ENCODE measurements at places on chromosomes 1 and 21. TPM values are rescaled to one million over a fixed set of nuclear protein-coding genes. Genes with fewer than 3 reads are reported as not detected.
A peak's percentile ranks its signal among the peaks of the same experiment; 100 is the strongest.

- no peaks in the 10 kb centered on the region for H3K36me3 ChIP-seq
- H3K4me1 ChIP-seq: no peaks in the 10 kb centered on the region
- peak; percentile 28 for DNase-seq
- no peak overlapping the region for H3K4me3 ChIP-seq
- H3K27ac ChIP-seq: no peak overlapping the region
- H3K27me3 ChIP-seq: no peaks in the 10 kb centered on the region
These were observed 272.5 kb downstream of the RRAGC start for GRCh38 chr1:38586993-38587646.

- no peaks in the 10 kb centered on the region for H3K27me3 ChIP-seq
- no peak for DNase-seq
- H3K4me3 ChIP-seq: no peak overlapping the region
These were observed 45.6 kb downstream of the ENAH start for GRCh38 chr1:225607355-225607754.

GRCh38 chr1:197081117-197081753, 14.2 kb upstream of the F13B start:
- no peak overlapping the region for H3K4me3 ChIP-seq
- peaks cover 42% of the 10 kb centered on the region for H3K36me3 ChIP-seq
- H3K4me1 ChIP-seq: no peaks in the 10 kb centered on the region
- no peak overlapping the region for H3K27ac ChIP-seq
- H3K27me3 ChIP-seq: no peaks in the 10 kb centered on the region

DNA sequence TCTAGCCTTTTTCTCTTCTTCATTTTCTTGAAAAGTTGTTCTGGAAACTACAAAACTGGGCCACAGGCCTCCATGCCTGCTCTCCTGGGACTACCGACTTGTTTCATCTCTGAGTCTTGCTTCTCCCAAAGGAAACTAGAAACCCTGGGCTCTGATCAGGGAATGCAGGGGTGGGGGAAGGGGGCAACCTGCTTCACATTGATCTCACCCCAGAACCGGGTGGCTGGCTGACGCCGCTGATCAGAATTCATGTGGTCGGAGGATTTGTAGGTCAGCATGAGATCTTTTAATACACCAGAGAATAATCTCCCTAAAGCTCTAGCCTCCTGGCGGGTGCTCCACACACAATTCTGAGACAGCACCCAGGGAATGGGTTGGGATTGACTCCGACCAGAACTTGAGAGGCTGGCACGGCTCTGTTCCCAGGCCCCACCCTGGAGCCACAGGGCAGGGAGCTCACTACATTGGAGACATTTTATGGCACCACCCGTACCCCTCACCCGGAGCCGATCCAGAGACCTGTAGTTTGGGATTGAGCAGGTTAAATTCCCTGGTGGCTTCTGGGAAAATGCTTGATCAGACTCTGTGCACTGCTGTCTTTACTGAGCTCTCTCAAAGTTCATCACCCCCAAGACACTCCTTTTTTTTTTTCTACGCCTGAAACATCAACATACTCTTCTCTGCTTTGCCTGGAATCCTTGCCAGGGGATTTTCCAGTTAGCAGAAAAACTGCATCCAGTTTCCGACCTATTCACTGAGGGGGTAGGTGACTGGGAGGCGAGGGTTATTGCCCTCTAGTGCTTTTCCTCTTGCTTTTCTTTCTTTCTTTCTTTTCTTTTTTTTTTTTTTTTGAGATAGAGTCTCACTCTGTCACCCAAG, 12.2 kb upstream of the ARHGEF10L start:
- no peak for DNase-seq
- peaks cover 3% of the 10 kb centered on the region for H3K4me1 ChIP-seq
- H3K36me3 ChIP-seq: no peaks in the 10 kb centered on the region
- no peaks in the 10 kb centered on the region for H3K27me3 ChIP-seq

DNA sequence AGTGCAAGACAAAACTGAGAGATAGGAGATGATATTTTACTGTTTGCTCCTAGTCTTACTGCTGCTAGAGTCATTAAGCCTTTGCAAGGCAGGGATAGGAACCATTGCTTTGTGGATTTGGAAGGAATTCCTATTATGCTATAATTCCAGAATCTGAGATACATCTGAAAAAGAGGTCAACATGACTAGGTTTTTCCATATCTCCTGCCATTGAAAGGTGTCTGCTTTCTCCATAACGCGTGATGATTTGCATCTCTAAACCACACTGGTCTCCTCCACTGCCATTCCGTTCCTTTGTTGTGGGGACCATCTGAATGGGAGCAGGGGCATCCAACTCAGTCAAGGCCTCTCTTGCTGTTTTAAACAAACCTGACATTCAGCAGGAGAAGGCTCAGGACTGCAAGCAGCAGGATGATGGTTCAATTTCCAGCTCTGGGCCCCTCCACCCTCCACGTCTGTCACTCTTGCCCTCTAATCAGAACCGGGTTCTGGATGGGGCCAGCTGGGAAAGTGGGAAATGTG, 45.2 kb downstream of the PLPP3 start:
- H3K4me3 ChIP-seq: no peak overlapping the region
- peaks cover 8% of the 10 kb centered on the region for H3K36me3 ChIP-seq
- H3K27ac ChIP-seq: peak overlapping the region; percentile 60
- no peak for DNase-seq
- no peaks in the 10 kb centered on the region for H3K27me3 ChIP-seq
- H3K4me1 ChIP-seq: peaks cover 19% of the 10 kb centered on the region

DNA sequence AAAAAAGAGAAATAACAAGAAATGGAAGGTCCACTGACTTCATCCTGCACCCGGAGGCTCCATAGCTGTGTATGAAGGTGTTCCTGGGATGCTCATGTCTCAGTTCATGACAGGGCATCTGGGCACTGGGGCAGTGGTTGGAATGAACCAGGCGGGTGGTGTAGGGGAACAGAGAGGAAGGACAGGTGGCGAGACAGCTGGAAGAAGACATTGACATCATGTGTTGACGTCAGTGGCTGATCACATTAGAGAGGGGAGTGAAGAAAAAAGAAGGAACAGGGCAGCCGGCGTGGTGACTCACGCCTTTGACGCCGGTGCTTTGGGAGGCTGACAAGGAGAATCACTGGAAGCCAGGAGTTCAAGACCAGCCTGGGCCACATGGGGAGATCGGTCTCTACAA, 50.1 kb downstream of the HUNK start:
- no peaks in the 10 kb centered on the region for H3K4me1 ChIP-seq
- no peak for DNase-seq
- no peak overlapping the region for H3K27ac ChIP-seq
- no peaks in the 10 kb centered on the region for H3K36me3 ChIP-seq
- no peak overlapping the region for H3K4me3 ChIP-seq

PLA2G2D gene
- polyA plus RNA-seq: 1.6 TPM

DNAI4 gene
- polyA plus RNA-seq: 4.9 TPM

SH2D2A gene
- polyA plus RNA-seq: 44.8 TPM

PRSS38 gene
- polyA plus RNA-seq: not detected

GRCh38 chr1:222004034-222004433, 262.1 kb upstream of the DUSP10 start:
- H3K27ac ChIP-seq: no peak overlapping the region
- DNase-seq: no peak
- H3K36me3 ChIP-seq: no peaks in the 10 kb centered on the region
- no peaks in the 10 kb centered on the region for H3K4me1 ChIP-seq
- H3K27me3 ChIP-seq: no peaks in the 10 kb centered on the region

GRCh38 chr1:22780696-22781095, 70.1 kb downstream of the EPHB2 start:
- H3K4me3 ChIP-seq: no peak overlapping the region
- no peaks in the 10 kb centered on the region for H3K27me3 ChIP-seq
- H3K4me1 ChIP-seq: no peaks in the 10 kb centered on the region
- no peak overlapping the region for H3K27ac ChIP-seq

- no peak overlapping the region for H3K27ac ChIP-seq
- no peaks in the 10 kb centered on the region for H3K27me3 ChIP-seq
- no peaks in the 10 kb centered on the region for H3K36me3 ChIP-seq
- no peaks in the 10 kb centered on the region for H3K4me1 ChIP-seq
- DNase-seq: no peak
These were observed 137.0 kb upstream of the DPT start for GRCh38 chr1:168865850-168866620.

KRTAP7-1 gene
- polyA plus RNA-seq: 0.23 TPM

S100A3 gene
- polyA plus RNA-seq: 2.6 TPM

CYP4Z1 gene
- polyA plus RNA-seq: 1.7 TPM

DNA sequence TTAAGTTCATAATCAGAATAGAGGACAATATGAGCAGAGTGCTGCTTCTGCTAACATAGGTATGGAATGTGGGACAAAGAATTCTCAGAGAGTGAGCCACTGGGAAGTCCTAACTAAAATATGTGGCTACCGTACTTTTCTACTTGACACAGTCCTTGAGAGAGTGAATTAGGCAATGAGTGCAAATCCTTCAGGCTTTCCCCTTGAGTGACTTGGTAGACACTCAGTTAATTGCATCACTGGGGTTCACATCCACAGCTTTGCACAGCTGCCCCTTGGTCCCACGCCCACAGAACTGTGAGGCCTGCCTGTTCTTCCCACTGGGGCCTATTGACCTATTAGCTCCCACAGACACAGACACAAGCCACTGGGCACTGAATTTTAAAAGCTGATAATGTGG, 40.5 kb upstream of the PAXBP1 start:
- no peak for DNase-seq
- H3K4me1 ChIP-seq: peaks cover 4% of the 10 kb centered on the region
- H3K36me3 ChIP-seq: no peaks in the 10 kb centered on the region
- no peak overlapping the region for H3K4me3 ChIP-seq
- no peaks in the 10 kb centered on the region for H3K27me3 ChIP-seq

NPHS2 gene
- polyA plus RNA-seq: 0.02 TPM

DIO1 gene
- polyA plus RNA-seq: 0.18 TPM

DNA sequence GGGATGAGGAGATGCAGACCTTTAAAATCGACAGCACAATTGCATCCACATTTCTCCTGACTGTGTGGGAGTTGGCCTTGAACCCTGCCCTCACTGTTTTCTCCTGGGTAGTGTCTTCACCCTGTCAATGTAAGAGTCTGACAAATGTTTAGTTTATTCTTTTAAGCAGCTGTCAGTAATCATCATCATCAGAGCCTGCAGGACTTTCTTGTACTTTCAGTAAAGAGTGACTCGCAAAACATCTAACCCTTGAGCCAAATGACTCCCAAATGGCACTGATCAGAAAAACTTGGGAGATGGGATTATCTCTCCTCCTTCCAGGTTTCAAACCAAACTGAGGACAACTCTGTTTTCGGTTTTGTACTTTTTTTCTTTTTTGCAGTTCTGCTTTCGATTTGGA, 460.2 kb downstream of the KIF26B start:
- DNase-seq: no peak
- H3K4me1 ChIP-seq: no peaks in the 10 kb centered on the region
- H3K36me3 ChIP-seq: no peaks in the 10 kb centered on the region
- H3K27ac ChIP-seq: no peak overlapping the region
- H3K27me3 ChIP-seq: no peaks in the 10 kb centered on the region

DNA sequence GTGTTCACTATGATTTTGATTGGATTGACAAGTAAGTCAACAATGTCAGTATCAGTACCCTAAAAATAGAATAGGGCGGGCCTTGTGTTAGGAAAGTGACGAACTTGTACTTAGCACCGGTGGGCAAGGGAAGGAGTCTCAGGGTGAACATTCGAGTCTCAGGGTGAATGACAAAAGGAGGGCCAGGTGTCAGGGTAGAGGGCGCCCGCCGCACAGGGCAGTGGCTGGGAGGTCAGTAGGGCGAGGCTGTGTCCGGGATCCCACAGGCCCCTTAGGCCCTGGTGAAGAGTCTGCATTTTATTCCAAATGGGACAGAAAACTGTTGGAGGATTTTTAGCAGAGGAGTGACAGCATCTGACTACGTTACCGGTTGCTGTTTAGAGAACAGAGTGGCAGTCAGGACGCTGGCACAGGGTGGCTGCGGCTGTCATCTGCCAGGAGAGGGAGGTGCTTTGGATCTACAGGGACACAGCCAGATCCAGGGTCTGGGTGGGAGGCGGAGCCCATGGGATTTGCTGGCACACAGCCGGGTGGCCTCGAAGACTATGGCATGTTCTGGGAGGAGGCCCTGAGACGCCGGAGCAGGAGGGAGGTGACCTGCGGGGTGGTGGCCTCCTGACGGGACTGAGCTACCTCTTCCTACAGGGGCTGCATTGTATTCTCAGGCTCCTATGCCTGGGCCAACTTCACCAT, 11.0 kb downstream of the AGTRAP start:
- no peaks in the 10 kb centered on the region for H3K27me3 ChIP-seq
- H3K4me3 ChIP-seq: no peak overlapping the region
- no peak overlapping the region for H3K27ac ChIP-seq
- H3K4me1 ChIP-seq: no peaks in the 10 kb centered on the region
- no peak for DNase-seq
- H3K36me3 ChIP-seq: no peaks in the 10 kb centered on the region

RAP1GAP gene
- 1.6 TPM for polyA plus RNA-seq

LRRC7 gene
- 0.21 TPM for polyA plus RNA-seq

GRCh38 chr21:26583769-26584168, 10.7 kb upstream of the CYYR1 start:
- DNase-seq: no peak
- H3K27me3 ChIP-seq: no peaks in the 10 kb centered on the region
- no peaks in the 10 kb centered on the region for H3K36me3 ChIP-seq
- H3K27ac ChIP-seq: no peak overlapping the region

LACTBL1 gene
- polyA plus RNA-seq: not detected

- H3K36me3 ChIP-seq: no peaks in the 10 kb centered on the region
- H3K4me1 ChIP-seq: no peaks in the 10 kb centered on the region
- no peak overlapping the region for H3K27ac ChIP-seq
- DNase-seq: peak; percentile 7
These were observed 41.6 kb upstream of the MTR start for GRCh38 chr1:236753516-236753915.

ATG4C gene
- polyA plus RNA-seq: 13.1 TPM

C1orf198 gene
- 14.2 TPM for polyA plus RNA-seq

- H3K27me3 ChIP-seq: no peaks in the 10 kb centered on the region
- H3K4me1 ChIP-seq: peaks cover 33% of the 10 kb centered on the region
- H3K4me3 ChIP-seq: peak overlapping the region; percentile 85
- DNase-seq: peak; percentile 43
- no peaks in the 10 kb centered on the region for H3K36me3 ChIP-seq
- peak overlapping the region; percentile 80 for H3K27ac ChIP-seq
These were observed 3.8 kb upstream of the ZNF692 start for GRCh38 chr1:248862695-248862997.

DNA sequence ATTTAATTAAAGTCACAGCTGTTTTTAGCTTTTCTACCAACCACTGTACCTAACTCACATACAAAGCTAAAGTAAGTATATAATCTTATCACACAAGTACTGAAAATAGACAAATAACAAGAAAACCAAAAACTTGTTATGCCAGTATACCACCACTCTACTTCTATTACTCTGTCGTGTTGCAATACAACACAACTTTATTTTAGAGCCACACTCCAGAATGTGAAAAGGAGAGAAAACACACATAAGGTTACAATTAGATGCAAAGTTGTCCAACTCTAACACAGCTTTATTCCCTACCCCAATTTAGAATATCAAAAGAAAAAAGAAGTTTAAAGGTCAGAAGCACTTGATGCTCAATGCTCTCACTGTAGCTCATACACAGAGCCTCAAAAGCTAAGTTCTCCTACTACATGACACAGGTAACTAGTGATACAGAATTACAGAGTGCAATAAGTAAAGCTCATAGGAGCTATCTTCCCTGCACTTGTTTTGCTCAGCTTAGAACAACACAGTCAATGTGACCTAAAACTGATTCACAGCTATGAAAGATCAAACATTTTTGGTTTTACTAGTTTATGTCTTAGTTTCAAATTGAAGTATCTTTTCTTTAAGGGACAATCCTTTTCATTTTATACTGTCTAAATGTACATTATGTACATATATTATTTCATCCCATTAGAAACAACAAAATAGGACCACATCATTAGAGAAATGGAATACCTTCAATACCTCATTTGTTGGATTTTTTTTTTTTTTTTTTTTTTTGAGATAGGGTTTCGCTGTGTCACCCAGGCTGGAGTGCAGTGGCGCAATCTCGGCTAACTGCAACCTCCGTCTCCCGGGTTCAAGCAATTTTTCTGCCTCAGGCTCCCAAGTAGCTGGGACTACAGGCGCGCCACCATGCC, 29.2 kb downstream of the EYA3 start:
- H3K27me3 ChIP-seq: no peaks in the 10 kb centered on the region
- H3K4me3 ChIP-seq: no peak overlapping the region
- no peaks in the 10 kb centered on the region for H3K36me3 ChIP-seq
- DNase-seq: peak; percentile 6
- H3K4me1 ChIP-seq: no peaks in the 10 kb centered on the region

Measured in thymus (tissue), 14 donors.